ENCODE measurements at places on chromosomes 7 and 10.

GRCh38 chr10:132117636-132118190, 52.0 kb downstream of the JAKMIP3 start:
- DNase-seq, result no peak

DNA sequence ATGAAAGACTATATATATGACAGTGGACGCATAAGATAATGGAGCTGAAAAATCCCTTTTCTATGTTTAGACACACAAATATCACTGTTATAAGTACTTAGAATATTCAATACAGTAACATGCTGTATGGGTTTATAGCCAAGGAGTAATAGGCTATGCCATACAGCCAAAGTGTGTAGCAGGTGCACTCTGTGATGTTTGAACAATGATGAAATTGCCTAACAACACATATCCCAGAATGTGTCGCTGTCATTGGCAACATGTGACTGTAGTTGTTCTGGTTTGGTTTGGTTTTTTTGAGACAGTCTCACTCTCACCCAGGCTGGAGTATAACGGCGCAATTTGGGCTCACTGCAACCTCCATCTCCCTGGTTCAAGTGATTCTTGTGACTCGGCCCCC, 26.1 kb downstream of the NOM1 start:
- no peak for DNase-seq

DNA sequence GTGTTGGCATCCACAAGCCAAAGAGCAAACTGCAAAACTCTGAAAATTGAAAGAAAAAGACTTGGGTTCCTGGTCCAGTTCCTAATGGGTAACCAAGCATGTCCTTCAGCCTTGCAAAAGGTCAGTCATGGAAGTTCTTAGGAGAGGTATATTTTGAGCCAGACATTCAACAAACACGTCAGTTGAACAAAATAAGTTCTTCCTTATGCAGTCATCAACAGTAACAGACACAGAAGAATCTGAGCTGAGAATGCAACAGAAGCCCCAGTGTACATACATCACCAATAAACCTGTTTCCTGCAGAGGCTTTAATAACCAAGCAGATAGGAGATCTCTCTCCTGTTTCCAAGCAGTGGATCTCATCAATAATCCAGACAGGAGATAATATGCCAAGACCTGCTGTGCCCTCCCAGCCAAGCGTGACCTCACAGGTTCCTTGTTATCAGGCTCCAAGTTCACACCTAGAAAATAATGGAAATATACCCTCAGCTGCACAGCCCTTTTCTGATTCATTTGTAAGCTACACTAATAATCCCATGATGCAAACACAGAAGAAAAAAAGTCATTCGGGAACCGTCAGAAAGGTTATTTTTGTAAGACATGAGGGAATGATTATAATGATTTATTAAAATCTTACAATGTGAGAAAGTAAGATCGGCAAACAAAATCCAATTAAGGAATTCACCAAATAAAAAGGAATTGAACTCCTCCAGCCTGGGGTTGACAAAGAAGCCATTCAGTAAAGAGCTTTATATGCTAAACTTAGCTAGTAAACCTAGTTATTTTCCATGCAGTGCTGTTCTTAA, 90.7 kb downstream of the DGKI start:
- no peak for DNase-seq

GRCh38 chr7:37446371-37446770, 2.3 kb downstream of the ELMO1 start:
- DNase-seq, result no peak

DNA sequence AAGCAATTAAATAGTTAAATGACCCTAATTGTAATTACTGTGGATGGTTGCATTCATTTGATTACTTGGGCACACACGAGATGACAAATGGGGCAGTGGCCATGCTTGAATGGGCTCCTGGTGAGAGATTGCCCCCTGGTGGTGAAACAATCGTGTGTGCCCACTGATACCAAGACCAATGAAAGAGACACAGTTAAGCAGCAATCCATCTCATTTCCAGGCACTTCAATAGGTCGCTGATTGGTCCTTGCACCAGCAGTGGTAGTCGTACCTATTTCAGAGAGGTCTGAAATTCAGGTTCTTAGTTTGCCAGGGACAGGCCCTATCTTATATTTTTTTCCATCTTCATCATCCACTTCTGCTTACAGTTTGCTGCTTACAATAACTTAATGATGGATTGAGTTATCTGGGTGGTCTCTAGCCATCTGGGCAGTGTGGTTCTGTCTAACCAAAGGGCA, 8.3 kb downstream of the PCBD1 start:
- peak; percentile 80 for DNase-seq

DNA sequence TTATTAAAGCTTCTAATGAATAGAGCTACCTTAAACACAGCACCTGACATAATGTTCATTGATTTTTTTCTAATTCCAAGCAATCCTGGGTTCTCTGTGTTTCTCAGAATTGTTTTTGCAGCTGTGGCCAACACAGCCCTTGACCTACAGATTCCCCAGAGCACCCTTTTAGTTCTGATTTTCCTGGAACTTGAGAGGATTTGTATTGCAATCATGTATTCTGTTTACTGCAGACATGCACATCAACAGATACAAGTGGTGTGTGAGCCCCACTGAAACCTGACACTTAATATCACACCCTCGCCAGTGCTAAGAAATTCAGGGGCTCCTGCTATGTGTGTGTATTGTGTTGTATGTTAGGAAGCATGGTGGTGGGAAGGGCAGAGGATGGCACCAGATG, 344.2 kb upstream of the POM121L12 start:
- no peak for DNase-seq

DNA sequence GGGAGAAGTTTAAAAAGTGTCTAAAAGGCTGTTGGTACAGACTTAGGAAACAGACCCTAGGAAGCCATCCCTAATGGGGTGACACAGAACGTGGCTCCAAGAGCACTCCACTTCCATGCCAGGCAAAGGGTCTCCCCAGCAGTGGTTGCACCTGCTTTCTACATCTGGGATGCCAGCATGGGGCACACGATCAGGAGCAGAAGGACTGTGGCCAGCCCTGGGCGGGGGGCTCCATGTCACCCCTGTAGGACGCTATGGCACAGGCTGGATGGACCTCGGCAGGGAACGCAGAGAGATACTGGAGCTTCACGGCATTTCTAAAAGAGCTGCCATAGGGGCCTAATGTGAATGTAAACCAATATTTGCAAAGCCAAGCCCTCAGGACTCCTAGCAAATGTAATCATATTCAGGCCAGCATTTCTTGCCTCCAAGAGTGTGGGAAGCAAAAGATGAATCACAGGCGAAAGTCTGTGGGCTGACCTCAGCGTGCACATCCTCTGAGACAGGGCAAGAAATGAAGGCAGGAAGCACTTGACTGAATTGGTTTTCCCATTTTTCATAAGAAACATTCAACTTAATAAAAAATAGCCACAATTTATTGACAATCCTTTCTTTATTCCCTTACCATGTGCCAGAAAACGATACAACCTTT, 93.9 kb downstream of the ATXN7L1 start:
- no peak for DNase-seq

DNA sequence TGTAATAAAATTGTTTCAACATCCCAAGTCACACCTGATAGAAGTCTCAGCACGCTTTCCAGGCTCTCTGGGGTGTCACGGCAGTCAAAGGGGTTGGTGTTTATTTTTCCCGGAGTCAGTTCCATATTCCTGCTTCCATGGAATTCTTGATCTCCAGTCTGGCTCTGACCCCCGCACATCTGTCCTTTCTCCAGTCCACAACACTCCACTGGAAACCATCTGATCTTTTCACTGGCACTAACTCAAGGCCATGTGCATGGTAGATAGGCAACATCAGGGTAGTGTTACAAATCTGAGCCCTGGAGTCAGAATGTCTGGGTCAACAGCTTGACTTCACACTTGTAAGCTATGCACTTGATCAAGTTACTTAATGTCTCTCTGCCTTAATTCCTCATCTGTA, 176.2 kb downstream of the WDR11 start:
- DNase-seq, result no peak

DNA sequence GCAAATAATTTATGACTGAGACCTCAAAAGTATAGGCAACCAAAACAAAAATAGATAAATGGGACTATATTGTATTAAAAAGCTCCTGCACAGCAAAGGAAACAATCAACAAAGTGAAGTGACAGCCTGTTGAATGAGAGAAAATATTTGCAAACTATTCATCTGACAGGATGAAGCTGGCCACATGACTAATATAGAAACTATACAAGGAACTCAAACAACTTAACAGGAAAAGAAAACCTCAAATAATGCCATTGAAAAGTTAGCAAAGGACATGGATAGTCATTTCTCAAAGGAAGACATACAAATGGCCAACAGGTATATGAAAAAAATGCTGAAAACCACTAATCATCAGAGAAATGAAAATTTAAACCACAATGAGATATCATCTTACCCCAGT, 245.1 kb downstream of the STK31 start:
- no peak for DNase-seq

DNA sequence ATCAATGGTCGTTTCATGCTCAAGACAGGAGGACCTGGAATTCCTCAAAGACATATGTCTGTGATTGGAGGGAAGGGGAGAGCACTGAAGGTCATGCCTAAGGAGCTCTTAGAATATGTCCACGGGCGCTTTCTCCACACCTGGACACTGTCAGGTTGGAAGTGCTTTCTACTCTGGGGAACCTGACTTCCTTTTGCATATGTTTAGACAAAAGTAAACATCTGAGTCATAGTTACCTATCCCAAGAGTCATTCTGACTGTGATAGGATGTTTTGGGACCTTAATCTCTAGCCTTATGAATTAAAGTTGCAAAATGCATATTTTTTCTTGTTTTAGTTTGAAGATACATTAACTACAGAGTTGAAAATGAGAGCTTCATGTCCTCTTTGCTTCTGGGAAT, 251.7 kb downstream of the KLF6 start:
- no peak for DNase-seq

GRCh38 chr10:60139798-60140566, 233.6 kb upstream of the CCDC6 start:
- DNase-seq, result no peak

GRCh38 chr7:5332579-5332978, 49.8 kb downstream of the SLC29A4 start:
- no peak for DNase-seq

DNA sequence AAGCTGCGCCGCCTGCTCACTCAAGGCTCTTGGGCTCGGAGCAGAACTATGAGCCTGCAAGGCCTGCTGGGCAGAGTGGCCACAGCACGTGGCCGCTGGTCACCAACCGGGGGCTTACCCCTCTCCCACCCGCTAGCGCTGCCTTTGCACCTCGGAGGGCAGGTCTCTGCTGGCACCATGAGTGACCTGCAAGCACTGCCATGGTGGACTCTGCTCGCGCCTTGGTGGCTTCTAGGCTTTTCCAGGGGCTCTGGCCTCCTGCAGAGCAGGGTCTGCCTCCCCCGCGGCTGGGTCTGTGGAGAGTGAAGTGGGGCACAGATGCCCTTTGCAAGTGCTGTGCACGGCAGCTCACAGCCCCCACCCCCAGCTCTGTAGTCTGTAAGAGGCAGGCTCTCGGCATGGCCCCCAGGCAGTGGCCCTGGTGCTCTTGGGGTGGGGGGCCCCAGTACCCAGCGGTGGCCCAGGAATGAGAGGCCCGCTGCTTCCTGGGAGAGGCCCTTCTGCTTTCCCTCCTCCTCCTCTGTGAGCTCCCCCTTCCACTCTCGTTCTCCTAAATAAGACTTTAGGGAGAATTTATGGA, 119.6 kb downstream of the INPP5A start:
- no peak for DNase-seq

DNA sequence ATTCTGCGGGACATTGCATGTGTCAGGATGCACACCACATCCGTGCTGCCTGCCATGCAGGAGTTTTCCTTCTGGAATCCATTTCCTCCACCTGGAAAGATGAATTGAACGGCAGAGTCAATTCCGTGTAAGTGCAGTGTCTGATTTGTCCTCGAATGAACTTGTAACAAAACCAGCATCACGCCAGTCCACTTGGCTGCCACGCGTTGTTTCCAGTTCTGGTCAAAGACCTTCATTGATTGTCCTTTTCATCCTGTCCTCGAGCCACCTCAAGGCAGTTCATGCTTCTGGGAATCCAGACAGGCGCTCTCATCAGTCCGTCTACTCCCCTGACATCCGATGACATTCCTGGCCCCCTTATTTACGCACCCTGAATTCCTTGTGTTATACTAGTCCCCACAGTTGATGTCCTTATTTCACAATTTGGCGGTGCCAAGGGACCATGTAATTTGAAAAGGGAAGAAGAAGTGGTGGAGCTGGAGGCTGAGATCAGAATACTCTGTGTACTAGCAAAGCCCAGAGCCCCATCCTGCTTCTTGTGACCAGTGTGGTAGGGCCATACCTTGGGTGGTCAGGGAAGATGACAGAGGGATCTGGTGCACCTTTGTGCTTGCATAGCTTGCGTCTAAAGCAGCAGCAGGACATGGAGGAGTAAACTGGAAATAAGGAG, 502.2 kb downstream of the PLXNA4 start:
- DNase-seq, result no peak

DNA sequence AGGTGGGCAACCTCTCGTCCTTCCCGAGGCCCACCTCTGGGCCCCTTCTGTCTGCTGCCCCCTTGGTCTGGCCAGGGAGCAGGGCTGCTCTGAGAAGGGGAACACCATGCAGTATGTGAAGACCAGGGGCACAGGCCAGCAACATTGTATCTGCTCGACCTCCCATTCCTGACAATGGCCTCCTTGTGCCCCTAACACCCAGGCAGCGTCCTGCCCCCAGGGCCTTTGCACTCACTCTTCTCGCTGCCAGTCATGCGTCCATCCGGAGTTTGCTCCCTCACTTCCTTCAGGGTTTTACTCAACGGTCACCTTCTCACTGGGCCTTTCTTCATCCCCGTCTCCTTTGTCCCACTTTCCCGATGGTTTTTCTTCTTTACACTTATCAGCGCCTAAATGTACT, 232.9 kb upstream of the GRB10 start:
- DNase-seq, result no peak

DNA sequence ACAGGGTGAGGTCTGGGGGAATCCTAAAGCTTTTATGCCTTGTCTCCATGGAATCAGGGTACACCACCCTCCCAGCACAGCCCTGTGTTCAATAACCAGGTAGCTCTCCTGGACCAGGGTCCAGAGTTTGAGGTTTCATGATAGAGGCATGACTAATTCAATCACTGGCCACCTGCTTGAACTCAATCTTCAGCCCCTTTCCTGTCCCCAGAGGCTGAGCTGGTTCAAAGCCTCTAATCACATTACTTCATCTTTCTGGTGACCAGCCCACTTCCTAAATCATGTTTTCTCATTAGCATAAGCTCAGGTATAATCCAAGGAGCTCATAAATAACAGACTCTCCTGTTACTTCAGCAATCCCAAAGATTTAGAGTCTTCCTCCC, 20.5 kb downstream of the CRPPA start:
- DNase-seq, result no peak
